NCI-H524 treated with DMSO at 0.1 percent for 48 hours (cell line): ENCODE measurements at places on chromosomes 6 and 20.

DNA sequence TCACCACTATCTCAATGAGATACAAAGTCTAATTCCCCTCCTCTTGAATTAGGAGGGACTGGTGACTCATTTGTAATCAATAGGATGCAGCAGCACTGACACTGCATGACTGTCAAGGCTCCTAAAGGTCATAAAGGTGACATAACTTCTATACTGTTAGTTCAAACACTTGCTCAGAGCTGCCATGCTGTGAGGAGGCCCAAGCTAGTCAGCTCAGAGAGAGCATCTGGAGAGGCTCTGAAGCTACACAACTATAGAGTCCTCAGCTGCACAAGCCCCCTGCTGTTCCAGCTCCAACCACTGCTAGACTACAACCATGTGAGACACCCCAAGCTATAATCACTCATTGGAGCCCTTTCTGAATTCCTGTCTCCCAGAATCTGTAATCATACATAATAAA, 17.0 kb upstream of the HEY2 start:
- peak; percentile 62 for DNase-seq

DNA sequence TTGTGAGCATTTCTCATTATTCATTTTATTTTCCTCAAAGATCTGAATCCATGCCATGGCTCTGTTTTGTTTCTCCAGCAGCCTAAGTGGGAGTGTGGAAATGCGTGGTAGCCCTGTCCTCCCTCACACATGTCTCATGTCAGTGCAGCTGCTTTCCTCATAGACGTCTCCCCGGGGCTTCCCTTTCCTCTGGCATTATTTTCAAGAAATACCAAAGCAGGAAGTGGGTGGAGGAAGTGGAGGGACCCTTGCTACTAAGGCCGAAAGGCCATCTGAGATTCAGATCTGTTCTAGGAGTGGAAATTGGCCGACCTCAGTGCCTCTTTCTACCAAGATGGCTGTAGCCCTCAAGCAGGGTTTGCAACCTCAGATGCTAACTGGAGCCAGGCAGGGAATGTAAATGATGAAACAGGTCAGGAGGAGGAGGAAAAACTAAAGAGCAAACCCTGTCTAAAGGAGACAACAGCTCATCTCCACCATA, 420.9 kb upstream of the PLCB4 start:
- no peak for DNase-seq

DNA sequence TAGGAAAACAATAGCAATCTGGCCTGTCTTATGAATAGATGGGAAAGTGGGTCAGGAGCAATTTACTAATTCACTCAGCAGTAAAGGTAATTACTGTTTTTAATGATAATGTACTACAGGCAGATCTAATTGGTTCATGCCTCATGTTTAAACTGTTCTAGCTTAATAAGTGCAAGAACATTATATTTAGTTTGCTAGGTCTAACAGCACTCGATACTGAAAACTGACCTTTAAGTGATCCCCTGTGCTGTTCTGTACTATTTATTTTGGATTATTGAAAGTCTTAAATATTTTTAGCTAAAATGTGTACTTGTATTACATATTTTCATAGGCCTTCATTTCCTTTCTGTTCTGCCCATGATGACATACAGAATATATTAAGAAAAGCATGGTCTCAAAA, 998.0 kb upstream of the GJE1 start:
- DNase-seq: no peak

- no peak for DNase-seq
These were observed 98.1 kb upstream of the MARCKS start for GRCh38 chr6:113758826-113759574.

DNA sequence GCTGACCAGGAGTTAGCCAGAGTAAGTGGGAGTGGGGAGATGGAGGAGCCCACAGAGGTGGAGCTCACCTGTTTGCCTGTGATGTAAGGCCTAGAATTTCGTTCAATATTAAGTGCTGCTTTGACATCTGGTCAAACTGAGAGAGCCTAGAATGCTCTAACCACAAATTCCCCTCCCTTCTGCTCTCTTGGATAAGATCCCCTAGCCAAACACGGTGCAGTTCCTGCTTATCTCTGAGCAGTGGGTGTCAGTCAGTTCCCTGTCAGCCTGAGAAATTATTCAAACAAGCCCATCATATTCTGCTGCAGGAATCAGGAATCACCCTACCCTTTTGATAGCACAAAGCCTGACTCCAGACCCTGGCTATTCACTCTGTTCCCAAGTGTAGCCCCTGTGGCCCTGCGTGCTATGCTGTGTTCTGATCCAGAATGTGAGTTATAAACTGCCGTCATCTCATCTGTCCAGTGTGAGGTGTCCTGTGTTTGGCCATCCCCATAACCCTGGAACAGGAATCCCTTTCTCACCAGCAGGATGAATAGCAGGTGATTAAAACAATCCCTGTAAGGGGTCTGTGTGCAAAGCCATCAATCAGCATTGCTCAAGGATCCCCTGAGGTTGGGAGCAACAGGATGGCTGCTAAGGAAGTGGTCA, 31.8 kb upstream of the ZNF133 start:
- DNase-seq: no peak

DNA sequence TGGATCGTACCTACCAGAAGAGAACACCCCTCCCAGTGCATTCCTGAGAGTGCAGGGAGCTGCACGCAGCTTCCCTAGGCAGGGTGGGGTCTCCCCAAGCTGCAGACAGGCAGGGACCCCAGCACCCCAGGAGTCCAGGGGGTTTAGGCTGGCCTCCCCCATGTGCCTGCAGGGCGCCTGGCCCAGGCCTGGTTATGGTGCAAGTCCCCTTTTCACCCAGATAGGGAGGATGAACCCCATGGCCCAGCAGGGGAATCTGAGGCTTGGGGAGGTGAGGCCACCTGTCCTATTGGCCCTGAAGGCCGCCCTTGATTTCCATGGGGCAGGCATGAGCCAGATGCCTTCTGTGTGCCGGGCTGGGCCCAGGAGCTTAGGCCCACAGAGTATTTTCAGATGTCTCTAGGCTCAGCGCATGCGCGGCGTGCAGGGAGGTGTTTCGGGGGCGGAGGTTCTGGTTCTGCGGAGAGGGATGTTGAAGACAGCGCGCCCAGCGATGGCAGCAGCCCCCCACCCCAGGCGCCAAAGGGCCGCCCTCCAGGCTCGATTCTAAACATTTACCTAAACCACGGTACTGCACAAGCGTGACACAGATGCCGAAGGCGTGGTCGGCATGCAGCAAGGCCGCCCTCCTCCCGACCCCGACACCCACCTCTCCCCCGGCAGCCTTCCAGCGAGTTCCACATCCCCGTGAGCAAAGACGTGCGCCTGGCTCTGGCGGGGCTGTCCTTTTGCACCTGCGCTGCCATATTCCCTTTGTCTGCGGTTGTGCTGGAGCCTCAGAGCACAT, 29.4 kb downstream of the COL20A1 start:
- no peak for DNase-seq

- no peak for DNase-seq
These were observed 210.7 kb downstream of the TFAP2C start for GRCh38 chr20:56839786-56840185.

- DNase-seq: no peak
These were observed 62.0 kb upstream of the BCLAF1 start for GRCh38 chr6:136351518-136352110.
